Trophoblast cell (in vitro differentiated cells and primary cell): ENCODE measurements at places on chromosomes 2 and 18.

DNA sequence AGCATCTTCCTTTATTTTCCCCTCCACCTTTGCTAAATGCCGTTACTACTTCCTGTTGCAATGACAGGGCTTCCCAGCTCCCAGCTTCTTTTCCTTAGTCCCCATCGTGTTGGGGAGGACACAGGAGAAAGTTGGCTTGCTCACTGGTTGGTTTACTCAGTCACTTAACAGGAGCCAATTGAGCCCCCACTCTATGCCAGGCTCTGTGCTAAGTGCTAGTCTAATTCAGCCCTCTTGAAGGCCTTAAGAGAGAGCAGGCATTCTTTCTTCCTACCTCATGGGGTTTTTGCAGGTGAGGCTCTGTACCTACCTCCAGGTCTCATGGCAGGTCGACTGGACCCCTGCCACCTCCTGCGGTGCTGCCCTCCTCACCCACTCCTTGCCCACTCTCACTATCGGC lies 20.1 kb downstream of the TANC1 start:
- H3K27ac ChIP-seq: no peak overlapping the region
- no peaks in the 10 kb centered on the region for H3K36me3 ChIP-seq
- H3K4me1 ChIP-seq: peaks cover 2% of the 10 kb centered on the region

DNA sequence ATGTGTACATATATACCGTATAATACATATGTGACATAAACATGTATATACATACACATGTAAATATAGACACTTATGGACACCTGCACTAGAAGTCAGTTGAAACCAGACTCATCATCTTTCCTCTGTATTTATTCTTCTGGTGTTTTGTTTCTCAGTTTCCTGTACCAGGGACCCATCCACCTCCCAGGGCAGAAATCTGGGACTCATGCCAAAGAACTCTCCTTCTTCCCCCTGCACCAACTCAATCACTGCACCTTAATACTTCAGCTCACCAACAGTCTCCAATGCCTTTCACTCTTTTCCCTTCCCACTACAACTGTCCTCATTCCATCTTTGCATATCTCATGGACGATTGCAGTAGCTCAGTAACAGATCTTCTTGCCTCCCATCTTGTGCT lies 428.0 kb downstream of the FBXO15 start:
- no peak for DNase-seq
- peaks cover 2% of the 10 kb centered on the region for H3K36me3 ChIP-seq
- H3K4me3 ChIP-seq: no peak overlapping the region
- no peaks in the 10 kb centered on the region for H3K27me3 ChIP-seq

- no peaks in the 10 kb centered on the region for H3K36me3 ChIP-seq
- DNase-seq: no peak
- H3K4me1 ChIP-seq: no peaks in the 10 kb centered on the region
- H3K27me3 ChIP-seq: no peaks in the 10 kb centered on the region
These were observed 1.8 kb downstream of the ACVR1 start for GRCh38 chr2:157874348-157874747.

- H3K27me3 ChIP-seq: no peaks in the 10 kb centered on the region
- no peak overlapping the region for H3K4me3 ChIP-seq
- peaks cover 6% of the 10 kb centered on the region for H3K4me1 ChIP-seq
- no peaks in the 10 kb centered on the region for H3K36me3 ChIP-seq
- no peak overlapping the region for H3K27ac ChIP-seq
These were observed 221.7 kb downstream of the SOX11 start for GRCh38 chr2:5913711-5914395.

DNA sequence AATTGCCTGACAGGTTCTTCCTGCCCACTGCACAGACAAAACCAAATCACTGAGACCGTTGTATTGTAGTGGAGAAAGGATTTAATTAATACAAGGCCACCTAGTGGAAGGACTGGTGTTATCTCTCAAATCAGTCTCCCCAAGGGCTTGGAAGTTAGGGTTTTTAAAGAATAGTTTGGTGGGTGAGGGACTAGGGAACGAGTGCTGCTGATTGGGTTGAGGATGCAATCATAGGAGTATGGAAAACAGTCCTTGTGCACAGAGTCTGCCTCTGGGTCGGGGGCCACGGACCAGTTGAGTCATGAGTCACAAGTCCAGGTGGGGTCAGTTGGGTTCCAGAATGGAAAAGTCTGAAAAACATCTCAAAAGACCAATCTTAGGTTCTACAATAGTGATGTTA lies 89.1 kb downstream of the B3GNT2 start:
- no peak overlapping the region for H3K27ac ChIP-seq
- no peaks in the 10 kb centered on the region for H3K4me1 ChIP-seq
- H3K4me3 ChIP-seq: no peak overlapping the region
- no peaks in the 10 kb centered on the region for H3K36me3 ChIP-seq
- no peaks in the 10 kb centered on the region for H3K27me3 ChIP-seq

DNA sequence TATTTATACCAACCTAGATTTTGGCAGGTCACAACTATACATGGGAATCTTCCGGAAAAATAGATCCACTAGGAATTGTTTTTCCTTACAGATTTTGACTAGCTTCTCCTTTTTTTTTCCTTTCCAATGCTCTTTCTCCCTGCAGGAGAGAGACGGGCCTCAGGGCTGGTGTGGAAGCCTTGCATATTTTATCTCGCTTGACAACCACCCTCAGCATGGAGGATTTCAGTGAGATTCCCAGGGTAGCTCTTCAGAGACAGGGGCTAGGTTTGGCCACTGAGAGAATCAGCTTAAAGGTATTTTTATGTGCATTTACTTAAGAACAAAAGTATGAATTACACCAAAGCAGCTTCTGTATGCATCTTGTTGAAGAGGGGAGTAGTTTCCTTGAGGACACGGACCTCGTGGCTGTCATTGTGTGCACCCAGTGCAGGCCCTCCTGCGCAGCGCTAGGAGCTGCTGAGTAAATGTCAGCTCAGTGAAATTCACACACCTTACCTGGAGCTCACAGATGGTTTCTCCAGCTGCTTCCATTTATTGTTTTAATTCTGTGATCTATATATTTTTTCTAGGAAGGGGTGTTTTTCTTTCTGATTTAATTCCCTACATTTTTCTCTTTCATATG lies 54.4 kb downstream of the TRAPPC12 start:
- H3K4me3 ChIP-seq: no peak overlapping the region
- no peak overlapping the region for H3K27ac ChIP-seq
- DNase-seq: no peak
- no peaks in the 10 kb centered on the region for H3K27me3 ChIP-seq
- peaks cover 16% of the 10 kb centered on the region for H3K36me3 ChIP-seq
